CD4-positive, alpha-beta T cell treated with Interleukin-4 for 1 hour (primary cell): ENCODE measurements at places on chromosomes 6 and 20.

DNA sequence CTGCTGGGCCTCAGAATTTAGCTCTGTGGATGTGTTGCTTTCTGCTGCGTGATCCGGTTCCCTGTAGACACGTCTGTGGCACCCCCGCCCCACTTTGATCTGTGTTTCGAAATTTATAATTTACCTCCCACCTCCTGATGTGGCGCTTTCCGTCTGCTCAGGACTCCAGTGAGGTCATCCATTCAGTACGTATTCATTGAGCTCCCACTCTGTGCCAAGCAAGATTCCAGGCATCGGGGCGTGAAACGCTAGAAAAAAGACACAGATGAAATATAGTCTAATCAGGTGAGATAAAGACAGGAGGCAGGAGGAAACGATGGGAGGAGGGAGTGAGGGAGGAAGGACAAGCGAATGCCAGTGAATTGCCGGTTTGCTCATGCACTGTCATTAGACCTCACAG lies 431.9 kb upstream of the SULF2 start:
- no peak for DNase-seq

- DNase-seq: no peak
Measured at GRCh38 chr6:112874881-112875280, 527.8 kb downstream of the RFPL4B start.

DNA sequence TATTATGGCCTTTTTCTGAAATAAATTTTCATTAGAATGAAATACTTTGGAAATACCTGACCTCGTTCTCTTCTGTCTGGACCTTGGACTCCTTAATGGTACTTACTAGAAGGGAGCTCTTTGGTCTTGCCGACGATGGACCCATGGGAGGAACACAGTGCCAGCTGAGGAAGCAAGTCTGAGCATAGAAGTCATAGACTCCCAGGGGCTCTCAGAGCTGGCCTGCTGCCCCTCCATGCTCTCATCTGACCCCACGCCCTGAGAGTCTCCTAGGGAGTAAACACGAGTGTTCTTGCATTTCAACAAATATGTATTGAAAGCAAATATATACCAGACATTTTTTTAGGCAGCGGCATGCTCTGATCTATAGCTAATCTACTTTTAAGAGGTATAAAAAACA lies 87.8 kb downstream of the PLEKHG1 start:
- no peak for DNase-seq

DNA sequence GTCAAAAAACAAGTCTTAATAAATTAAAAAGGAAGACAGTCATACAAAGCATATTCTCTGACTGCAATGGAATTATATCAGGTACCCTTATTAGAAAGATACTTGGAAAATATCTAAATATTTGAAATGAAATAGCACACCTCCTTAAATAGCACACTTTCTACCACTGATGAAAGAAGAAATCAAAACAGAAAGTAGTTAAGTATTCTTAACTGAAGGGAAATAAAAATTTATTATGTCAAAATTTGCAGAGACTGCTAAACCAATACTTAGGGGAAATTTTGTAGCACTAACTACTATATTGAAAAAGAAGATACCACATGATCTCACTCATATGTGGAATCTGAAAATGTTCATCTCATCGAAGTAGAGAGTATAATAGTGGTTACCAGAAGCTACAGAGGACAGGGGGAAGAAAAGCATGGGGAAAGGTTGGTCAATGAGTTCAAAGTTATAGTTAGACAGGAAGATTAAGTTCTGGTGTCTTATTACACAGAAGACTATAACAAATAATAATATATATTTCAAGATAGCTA lies 112.2 kb downstream of the ASCC3 start:
- no peak for DNase-seq

- DNase-seq: peak; percentile 65
Measured at GRCh38 chr6:109073344-109074132, 21.1 kb downstream of the SESN1 start.

- DNase-seq: no peak
Measured at GRCh38 chr6:114827135-114827534, 484.3 kb upstream of the HS3ST5 start.

GRCh38 chr20:47927944-47928343 lies 142.7 kb upstream of the SULF2 start:
- DNase-seq: no peak

GRCh38 chr20:61604549-61604948 lies 352.5 kb downstream of the CDH4 start:
- DNase-seq: no peak

DNA sequence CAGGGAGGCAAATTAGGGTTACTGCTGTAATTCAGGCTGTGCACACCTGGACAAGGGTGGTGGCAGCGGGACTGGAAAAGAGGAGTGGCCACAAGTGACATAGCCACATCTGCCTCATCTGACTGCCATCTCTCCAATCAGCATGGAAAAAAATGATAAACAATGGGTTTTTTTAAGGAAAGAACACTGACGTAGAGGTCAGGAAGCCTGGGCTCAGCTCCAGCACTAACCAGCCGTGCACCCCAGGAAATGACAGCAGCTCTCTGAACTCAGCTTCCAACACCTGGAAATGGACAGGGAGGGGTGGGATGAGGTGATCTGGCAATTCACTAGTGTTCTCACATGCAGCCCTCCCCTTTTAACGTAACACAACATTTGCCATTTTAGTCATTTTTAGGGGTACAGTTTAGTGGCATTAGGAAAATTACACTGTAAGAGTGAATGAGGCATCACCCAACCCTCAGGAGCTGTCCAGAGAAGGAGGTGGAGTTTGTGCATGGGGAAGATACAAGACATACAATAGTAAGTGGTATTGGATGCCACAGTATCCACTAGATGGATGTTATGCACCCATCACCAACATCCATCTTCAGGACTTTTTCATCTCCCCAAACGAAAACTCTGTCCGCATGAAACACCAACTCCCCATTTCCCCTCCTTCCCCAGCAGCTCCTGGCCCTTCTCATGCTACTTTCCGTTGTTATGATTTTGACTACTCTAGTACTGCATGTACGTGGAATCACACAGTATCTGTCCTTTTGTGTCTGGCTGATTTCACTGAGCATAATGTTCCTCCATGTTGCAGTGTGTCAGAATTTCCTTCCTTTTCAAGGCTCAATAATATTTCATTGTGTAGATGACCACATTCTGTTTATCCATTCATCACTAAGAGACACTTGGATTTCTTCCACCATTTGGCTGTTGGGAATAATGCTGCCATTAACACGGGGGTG lies 215.5 kb upstream of the ECI2 start:
- no peak for DNase-seq

- DNase-seq: no peak
Measured at GRCh38 chr6:2979819-2980464, 8.6 kb upstream of the SERPINB6 start.

- no peak for DNase-seq
Measured at GRCh38 chr6:41268478-41268877, 18.0 kb downstream of the TREM1 start.

- no peak for DNase-seq
Measured at GRCh38 chr6:834866-835265, 141.9 kb upstream of the EXOC2 start.

GRCh38 chr20:5349448-5349847 lies 32.7 kb upstream of the PROKR2 start:
- no peak for DNase-seq
